ENCODE measurements at places on chromosomes 5 and 9.

DNA sequence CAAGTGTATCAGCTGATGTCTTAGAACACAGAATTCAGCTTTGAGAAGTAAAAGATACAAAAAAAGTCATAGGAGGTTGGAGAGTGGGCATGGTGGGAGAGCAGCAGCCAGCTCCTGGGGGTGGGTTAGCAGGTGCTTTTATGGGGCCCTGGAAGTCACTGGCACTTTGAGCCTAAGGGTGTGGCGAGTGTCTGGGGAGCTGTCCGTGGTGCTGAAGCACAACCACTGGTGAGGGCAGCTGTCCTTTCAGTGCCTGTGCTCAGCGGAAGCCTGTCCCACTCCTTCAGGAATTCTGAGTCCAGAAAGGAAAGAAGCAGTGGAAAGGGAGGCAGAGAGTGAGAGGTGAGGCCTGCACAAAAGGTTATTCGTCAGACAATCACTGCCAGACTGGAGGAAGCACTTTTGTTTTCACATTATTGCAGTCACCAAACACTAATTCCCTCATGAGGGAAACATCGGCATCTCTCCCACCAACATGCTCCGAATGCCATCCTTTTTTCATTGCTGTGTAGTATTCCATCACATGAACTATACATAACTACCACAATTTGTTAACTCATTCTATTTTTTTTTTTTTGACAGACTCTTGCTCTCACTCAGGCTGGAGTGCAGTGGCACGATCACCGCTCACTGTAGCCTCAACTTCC, 59.4 kb upstream of the RAPGEF1 start:
- DNase-seq, result peak; percentile 64

DNA sequence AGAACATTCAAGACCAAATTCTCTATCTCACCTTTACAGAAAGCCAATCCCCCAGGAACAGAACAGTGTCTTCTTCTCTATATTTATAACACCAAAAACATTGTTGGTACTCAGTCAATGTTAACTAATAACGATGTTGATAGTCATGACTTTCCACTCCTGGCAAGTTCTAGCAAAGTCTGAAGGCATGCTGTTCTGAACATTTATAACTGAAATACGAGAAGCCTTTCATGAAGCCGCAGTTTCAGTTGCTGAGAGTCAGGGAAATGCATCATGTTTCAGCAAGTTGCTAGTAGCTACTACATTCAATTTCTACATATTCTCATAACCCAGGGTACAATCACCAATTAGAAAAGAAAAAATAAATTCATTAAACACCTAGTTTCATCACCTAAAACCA, 301.4 kb downstream of the PDE4D start:
- peak; percentile 62 for DNase-seq

- DNase-seq, result no peak
Observed at GRCh38 chr9:124102363-124102762, 90.8 kb downstream of the LHX2 start.

GRCh38 chr5:116044073-116044472, 11.8 kb downstream of the ARL14EPL start:
- DNase-seq, result no peak

DNA sequence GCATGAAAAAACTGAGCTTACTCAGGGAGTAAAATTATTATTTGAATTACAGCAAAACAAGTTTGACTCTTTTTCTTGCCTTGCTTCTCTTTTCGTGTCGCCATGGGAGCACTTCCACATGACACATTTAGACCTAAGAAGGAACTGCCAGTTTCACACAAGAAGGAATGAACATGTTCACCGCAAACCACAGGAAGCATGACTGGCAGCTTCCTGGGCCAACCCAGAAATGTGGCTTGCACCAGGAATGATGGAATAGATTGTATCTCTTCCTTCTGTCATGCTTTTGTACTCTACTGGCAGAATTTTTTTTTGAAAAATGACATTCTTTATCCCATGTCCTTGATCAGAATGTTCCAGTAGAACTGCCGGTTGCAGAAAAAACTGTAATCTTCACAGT, 32.9 kb upstream of the MAN2A1 start:
- peak; percentile 97 for DNase-seq

- DNase-seq, result peak; percentile 53
Observed at GRCh38 chr9:115262952-115263351, 145.0 kb upstream of the TNC start.

DNA sequence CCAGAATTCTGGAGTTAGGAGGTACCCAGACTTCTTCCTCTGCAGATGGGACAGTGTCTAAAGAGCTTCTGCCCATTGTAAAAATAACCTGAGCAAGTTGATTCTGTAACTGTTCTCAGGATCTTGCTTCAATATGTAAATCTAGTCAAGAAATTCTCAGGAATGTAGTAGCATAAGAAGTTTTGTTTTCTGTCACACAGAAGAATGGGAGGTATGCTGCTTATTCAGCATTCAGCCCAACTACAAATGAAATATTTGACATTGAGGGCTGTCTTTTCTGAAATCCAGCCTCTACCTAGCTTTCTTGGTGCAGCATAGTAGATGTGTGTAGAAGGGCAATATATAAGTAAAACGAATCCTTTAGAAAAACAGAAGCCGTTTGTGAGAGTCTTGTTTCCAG, 13.8 kb downstream of the MACIR start:
- no peak for DNase-seq

DNA sequence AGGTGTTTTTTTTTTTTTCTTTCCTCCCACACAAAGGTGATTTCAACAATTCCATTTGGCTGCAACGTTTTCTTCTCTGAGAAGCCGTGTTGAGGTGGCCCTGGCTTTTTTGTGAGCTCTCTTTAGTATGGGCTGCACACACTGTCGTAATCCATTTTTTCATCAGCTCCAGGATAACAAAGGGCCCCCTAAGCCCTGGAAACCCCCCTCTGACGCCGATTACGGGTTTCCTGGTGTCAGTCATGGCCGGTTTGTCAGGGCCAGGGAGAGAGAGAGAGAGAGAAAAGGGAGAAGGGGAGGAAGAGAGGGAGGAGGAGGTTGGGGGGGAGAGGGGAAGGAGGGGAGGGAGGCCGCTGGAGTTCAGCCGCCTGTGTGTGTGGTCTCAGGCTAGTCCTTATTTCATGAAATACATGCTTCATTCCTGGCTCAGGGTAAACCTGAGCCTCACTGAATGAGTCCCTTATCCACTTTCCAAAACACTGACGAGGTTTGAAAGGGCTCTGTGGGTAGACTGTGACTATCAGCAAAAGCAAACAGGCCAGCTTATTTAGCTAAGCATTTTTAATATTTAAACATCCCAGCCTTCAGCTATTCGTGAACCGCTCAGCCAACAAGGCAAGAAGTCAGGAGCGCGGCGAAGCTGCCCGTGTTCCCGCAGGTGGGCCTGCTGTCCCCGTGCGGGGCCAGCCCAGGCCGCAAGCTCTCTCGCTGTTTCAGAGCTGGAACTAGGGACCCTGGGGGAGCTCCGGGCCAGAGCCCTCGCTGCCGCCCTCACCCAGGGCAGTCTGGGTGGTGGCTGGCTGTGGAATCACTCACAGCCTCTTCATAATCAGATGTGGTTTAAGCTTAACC, 172.8 kb downstream of the ERCC6L2 start:
- DNase-seq, result no peak

DNA sequence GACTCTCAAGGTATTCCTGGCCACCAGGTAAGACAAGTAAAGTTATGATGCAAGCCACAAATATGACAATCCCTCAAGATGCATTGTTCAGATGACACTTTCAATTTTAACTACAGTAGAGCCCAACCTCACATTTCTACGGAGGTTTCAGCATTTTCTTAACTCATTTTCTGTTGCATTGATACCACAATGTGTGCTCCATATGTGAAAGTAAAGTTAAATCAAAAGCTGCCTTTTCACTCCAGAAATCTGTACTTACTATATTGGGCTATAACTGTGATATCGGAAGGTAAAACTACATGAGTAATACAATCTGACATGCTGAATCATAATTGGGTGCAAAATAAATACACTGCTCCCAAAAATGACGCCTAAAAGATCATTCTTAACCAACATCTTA, 333.6 kb upstream of the MEF2C start:
- DNase-seq, result no peak

DNA sequence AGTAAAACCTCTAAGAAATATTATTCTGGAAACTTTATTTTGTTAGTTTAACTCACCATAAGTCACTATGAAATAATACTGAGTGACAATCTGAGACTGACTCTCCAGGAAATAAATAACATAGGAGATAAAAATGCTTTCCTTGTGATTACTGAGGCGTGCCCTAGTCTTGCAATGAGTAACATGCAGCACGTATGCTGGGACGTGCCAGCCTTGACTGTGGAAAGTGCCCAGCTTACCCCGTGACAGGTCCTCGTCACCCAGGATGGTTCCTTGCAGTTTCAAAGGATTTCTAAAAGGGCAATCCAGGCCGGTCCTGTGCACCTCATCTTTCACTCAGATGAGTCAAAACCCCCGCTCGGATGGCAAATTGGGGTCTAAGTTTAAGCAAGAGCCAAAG, 720.8 kb upstream of the ADAMTS16 start:
- no peak for DNase-seq

DNA sequence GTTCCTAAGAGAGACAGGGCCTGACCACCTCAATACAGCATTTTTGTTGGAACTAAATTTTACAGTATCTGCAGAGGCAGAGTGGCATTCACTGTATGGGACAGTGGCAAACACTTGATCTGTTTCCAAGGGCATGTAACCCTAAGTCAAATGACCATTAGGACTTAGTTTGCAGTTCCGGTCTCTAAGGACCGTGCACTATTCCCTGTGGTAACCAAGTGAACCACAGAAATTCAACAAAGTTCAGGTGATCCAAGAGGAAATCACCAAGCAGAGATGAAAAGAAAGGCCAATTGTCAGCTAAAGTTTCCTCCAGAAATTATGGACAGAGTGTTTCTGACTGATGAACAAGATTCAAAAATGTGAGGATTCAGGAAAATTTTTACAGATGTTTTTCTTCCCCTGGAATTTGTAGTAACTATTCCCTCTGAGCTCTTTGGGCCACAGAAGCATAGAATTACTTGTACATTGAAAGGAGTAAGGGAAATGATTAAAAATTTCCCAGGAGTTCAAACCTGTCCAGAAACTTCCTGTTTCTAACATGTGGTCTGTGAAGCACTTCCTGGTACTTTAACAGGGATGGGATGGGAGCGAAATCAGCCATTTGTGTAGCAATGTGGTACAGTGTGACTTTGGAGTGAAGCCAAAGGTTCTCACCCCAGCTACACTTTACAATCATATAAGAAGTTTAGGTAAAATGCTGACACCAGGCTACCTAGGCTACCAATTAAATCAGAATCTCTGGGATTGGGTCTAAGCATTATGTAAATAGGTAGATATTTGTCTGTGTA, 266.1 kb upstream of the MAP3K1 start:
- no peak for DNase-seq

GRCh38 chr5:176535101-176535663, 2.0 kb downstream of the RNF44 start:
- DNase-seq, result peak; percentile 56

GRCh38 chr9:115882911-115883310, 270.7 kb upstream of the PAPPA start:
- DNase-seq, result peak; percentile 54

Data from GM23248 (cell line).